ENCODE measurements at places on chromosomes 7 and 10.

DNA sequence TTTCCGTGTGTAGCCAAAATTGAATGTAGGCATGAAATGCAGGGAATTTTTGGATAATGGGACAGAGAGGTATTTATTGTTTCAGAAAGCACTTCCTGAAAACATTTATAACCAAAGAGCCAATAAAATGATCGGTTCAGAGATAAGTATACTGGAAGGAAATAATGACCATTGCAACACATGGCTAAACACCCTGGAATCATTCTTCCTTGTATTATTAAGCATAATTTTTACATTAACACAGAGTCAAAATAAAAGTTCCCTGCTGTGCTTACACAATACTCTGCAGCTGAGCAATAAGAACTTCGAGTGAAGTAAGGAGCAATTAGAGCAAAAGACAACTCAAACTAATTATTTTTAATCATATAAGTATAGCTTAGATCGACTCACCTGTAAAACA lies 648.3 kb downstream of the TNS3 start:
- no peak for DNase-seq

DNA sequence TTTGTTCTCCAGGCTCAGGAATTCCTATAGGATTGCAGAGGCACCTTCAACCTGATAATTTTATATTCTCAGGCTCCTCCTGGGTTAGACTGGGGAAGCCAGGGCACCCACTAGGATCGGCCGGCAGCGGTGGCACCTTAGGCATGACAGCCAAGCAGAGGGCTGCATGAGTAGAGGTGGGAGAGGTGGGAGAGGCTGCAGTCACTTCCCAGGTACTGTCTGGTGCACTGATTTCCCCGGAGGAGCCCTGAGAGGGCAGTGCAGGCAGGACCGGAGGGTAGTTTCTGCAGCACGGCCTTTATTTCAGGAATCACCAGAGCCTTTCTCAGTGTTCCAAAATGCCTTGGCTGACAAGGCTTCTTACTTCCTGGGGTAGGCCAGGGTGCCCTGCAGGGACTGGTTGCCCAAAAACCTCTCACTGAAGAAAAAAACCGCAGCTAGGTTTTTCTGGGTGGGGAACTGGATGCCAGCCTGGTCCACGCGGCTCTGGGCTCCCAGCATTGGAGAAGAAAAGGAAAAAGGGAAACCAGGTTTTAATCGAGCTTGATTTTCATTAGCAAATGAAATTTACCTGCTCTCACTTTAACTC lies 3.6 kb upstream of the HOXA13 start:
- no peak for DNase-seq

- no peak for DNase-seq
Measured at GRCh38 chr7:98821348-98821747, 48.5 kb downstream of the TMEM130 start.

GRCh38 chr7:1236132-1236661 lies 3.5 kb downstream of the UNCX start:
- no peak for DNase-seq

GRCh38 chr10:123087348-123087747 lies 48.4 kb upstream of the HMX3 start:
- no peak for DNase-seq

- DNase-seq: no peak
Measured at GRCh38 chr7:157445956-157446295, 109.1 kb downstream of the DNAJB6 start.

GRCh38 chr7:157547611-157548010 lies 210.8 kb downstream of the DNAJB6 start:
- no peak for DNase-seq
